ENCODE measurements at places on chromosomes 4 and X.
A peak's percentile ranks its signal among the peaks of the same experiment; 100 is the strongest.

- no peak for DNase-seq
These were observed 1450.7 kb upstream of the TENM3 start for GRCh38 chr4:180792541-180792940.

- no peak for DNase-seq
These were observed 20.7 kb upstream of the CTSO start for GRCh38 chr4:155974476-155974749.

- no peak for DNase-seq
These were observed 7.2 kb downstream of the TBC1D14 start for GRCh38 chr4:6916587-6917460.

DNA sequence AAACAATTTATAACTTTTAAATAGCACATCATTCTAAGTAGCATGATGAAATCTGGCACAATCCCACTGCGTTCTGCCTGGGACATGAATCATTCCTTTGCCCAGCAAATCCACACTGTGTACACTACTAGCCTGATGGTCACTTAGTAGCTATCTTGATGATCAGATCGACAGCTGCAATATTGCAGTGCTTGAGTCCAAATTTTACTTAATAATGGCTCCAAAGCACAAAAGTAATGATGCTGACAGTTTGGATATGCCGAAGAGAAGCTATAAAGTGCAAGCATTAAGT lies 86.6 kb upstream of the NPNT start:
- DNase-seq, result peak; percentile 15

GRCh38 chr4:2810388-2810787 lies 17.5 kb downstream of the SH3BP2 start:
- DNase-seq, result no peak

DNA sequence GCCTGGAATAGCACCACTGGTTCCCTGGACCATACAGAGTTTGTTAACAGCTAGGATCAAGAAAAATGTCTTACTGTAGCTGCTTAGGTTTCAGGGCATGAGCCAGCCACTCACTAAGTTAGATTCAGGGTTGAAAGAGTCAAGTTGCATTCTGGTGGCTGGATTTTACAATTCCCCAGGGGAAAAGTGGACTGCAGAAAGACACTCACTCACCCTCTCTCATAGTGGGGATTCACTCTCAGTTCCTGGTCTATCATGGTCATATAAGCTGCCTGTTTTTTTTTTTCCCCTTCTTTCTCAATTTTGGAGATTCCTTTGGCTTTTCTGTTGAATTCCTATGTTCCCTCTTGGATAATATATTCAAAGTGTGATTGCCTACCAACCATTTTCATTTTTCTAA lies 744.2 kb upstream of the GRIA3 start:
- DNase-seq, result no peak

DNA sequence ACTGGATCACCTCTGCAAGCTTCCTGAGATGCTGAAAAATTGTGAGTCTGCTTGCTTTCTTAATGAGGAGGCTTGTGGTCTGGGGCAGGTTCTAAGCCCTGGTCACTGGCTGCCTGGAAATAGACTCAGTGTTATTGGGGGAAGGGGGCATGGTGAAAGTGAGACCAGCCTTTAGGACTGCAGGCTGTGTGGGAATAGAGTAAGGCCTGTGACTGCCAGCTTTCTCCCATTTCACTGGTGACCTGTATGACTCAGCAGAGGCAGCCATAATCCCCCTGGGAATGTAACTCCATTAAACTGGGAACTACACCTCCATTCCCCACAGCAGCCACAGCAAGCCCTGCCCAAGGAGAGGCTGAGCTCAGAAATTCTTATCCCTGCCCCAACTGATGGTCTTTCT lies 55.9 kb upstream of the IL15 start:
- DNase-seq, result no peak

- DNase-seq, result no peak
These were observed 2637.0 kb downstream of the PCDH7 start for GRCh38 chr4:33357121-33357520.

DNA sequence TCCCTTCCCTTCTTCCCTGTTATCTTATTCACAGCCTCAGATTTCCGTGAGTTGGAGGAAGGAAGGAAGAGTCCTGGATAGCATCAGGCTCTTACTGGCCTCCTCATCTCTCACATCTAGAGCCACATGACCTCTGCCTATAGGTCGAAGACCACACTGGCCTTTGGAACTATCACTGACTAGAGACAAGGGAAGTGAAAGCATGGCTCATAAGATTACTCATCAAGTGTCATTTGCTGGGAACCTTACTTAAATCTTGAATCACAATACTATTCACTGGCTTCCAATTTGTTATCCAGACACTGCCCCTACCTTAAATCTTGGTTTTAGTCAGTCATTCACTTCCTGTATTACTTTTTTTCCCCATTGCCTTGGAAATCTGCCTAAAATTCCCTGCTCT lies 61.6 kb upstream of the MTMR8 start:
- DNase-seq, result no peak

GRCh38 chr4:78451407-78451806 lies 100.2 kb upstream of the ANXA3 start:
- no peak for DNase-seq

- no peak for DNase-seq
These were observed 331.5 kb downstream of the RPA4 start for GRCh38 chrX:97215186-97215585.

GRCh38 chrX:70592091-70592490 lies 147.5 kb downstream of the DLG3 start:
- DNase-seq, result no peak

DNA sequence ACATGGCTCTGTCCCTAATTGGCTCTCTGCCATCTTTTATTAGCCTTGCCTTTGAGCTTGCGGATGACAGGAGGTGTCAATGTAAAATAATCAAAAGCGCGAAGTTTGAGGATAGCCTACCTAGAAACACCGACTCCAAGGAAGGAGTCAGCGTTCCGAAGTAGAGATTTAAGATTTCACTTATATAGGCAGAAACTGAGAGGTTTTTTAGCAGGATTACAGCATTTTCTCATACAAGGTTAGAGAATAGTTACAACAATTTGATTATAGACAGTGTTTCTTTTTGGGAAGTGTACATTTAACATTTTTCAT lies 499 bp upstream of the NFXL1 start:
- no peak for DNase-seq

DNA sequence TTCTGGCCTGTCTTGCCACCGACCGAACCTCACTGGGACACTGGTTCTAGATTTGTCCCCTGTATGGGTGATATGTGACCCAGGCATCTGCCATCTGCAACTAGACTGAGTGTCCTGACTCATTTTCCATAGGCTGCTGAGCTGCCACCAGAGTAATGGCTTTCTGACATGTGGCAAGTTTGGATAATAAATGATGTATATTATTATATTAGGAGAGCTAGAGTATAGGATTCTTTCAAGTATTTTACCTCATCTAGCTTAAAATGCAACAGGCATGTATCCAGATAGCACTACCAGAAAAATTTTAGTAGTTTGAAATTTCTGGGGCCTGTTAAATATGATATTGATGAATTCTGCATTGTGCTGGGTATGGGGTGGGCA lies 15.8 kb upstream of the PGRMC2 start:
- no peak for DNase-seq

DNA sequence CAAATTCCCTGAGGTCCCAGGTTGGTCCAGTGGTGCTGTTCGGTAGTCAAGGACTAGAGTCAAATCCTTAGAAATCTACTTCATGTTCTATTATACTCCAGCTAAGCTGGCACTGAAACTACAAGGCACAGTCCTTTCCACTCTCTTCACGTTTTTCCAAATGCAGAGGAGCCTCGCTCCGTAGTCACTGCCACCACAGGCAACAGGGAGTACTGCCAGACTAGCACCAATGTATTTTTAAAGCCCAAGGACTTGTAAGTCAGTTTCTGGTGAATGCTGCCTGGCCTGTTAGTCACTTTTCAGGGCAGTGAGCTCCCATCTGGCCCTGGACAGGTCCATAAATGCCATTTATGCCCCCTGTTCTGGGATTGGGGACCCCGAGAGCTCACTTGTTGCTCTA lies 323.5 kb downstream of the FAM47A start:
- DNase-seq, result no peak

DNA sequence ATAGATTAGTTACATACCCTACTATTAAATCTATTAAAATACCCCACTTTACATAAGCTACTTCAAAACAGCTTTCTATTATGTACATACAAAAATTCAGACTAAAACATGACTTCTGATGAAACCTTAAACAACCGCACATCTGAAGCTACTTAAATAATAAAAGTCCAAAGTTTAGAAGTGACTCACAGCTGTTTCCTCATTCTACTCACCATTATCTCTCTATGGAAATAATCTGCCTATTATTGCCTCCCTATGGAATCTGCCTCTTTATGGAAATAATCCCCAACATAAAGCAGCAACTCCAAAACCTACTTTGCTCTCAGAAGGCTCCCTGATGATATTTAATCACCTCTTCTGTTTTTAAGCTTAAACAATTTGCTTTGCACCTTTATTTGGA lies 15.7 kb upstream of the BANK1 start:
- DNase-seq, result no peak

DNA sequence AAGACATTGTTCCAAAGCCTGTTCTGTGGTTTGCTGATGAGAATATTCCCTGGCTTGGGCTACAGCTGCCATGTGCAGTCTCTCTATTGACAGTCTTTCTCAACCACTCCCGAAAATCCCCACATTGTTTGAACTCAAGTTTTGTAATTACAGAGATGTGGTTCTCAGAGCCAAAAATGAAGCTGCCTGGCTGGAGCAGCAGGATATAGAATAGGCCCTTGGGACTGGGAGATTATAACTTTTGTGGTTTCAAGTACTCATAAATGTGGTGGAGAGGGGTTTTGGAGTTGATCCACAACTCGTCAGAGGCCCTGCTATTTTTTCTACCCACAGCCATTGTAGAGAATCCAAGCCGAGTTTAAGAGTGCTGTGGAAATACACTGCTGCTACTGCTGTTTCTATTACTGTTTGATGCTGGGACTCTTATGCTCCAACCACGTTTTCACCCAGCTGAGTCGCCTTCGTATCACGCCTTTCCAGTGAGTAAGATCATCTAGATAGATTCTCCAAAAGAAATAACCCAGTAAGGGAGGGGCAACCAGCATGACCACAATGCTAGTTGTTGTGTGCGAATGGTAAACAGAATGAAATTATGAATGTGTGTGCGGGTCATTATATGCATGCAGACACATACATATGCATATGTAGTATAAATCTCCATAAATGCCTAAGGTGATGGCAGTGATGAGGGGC lies 57.1 kb upstream of the ATXN3L start:
- peak; percentile 87 for DNase-seq

DNA sequence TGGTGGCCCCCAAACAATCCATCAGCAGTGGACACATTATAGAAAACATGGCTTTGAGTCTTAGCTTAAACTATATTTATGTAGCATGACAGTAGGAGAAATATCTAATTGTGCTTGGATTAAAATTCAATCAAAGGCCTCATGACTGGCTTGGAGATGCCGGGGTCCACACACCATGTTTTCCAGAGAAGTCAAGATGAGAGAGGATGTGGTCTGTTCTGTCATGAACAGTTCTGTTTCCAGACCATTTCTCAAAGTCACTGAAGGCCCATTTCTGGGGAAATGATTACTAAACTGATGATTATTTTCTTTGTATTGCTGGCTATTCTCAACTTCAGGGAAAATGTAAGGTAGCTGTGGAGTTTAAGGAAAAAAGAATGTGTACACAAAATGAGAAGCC lies 76.3 kb downstream of the C4orf51 start:
- no peak for DNase-seq

DNA sequence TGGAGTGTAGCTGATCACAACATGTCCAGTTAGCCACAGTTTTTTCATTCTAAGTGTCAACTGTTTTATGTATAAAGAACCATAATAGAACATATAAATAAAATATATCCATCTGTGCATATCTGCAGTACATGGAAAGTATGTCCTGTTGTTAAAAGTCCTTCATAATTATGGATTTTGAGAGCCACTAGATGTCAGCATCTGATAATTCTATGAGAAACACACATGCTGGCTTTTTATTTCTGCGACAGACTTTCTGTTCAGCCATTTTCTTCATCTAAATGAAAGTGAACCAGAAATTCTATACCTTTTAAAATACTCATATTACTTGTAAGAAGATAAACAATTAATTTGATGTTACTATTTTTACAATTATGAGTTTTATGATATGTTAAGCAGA lies 251.5 kb downstream of the GPM6A start:
- no peak for DNase-seq

GRCh38 chr4:2489841-2490552 lies 21.1 kb downstream of the RNF4 start:
- DNase-seq, result no peak

DNA sequence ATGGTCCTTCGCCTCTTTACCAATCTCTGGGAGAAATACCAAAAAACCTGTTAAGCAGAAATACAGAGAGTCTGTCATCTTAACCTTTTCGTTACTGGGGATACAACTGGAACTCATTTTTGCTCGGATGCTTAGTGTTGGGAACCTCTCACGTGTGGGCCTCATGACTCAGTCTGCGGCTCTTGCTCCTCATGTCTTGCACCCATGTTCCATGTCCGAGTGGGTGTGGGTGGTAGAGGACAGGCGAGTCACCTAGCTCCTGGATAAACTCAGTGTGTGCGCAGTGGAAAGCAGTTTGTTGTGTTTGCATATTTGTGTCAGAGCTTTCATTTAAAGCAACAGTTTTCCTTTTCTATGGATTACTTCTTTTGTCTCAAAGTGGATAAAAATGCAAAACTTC lies 70.6 kb downstream of the TNIP2 start:
- no peak for DNase-seq

DNA sequence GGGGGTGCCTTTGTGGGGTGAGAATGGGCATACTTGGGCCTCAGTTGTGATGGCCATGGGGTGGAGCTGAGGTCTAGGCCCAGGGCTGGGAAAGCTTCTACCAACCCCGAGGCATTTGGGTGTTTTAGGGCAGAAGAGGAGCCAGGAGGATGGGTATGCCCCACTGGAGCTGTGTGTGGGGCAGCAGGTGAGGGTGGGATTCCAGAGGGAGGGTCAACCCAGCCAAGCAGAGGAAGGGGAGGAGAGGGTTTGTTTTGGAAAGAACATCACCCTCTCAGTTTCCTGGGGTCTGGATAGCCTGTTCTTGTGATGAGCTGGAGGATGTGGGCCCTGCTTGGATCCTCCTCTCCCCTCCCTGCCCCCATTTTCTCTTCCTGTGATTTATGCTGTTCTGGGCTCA lies 620 bp downstream of the IL9R start:
- no peak for DNase-seq

DNA sequence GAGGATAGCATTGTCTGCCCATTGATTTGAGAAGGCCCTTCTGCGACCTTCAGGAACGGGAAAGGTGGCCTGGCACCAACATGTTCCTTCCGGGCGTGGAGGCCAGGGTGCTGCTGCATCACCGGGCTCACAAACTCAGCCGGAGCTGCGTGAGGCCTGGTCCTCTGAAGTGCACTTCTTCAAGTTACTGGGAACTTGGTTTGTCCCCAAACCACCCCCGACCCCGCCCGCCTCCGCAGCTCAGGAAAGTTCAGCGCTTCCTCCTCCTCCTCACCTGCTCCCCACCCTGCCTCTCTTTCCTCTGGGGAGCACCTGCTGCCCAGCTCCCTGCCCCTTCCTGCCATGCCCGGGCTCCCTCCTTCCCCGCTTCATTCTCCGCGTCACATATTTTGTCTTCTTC lies 116.0 kb upstream of the LRPAP1 start:
- DNase-seq, result no peak

GRCh38 chrX:102958794-102959193 lies 21.7 kb downstream of the RAB40AL start:
- DNase-seq, result no peak

- no peak for DNase-seq
These were observed 4.6 kb downstream of the GRIA2 start for GRCh38 chr4:157225096-157225495.

GRCh38 chr4:176188654-176189053 lies 6.7 kb downstream of the SPATA4 start:
- DNase-seq, result no peak

All from femur (tissue), 1 donor.